ENCODE measurements at places on chromosomes 7 and 10.

- no peak for DNase-seq
Observed at GRCh38 chr7:134907639-134908038, 78.7 kb upstream of the AGBL3 start.

GRCh38 chr7:124649397-124650014, 116.1 kb downstream of the GPR37 start:
- DNase-seq, result no peak

GRCh38 chr7:37504801-37505200, 56.1 kb upstream of the ELMO1 start:
- no peak for DNase-seq

- no peak for DNase-seq
Observed at GRCh38 chr10:109306698-109307097, 616.6 kb downstream of the XPNPEP1 start.

GRCh38 chr10:80166581-80167470, 34.3 kb downstream of the PLAC9 start:
- no peak for DNase-seq

- DNase-seq, result no peak
Observed at GRCh38 chr7:149625947-149626392, 128.4 kb upstream of the ZNF746 start.

- no peak for DNase-seq
Observed at GRCh38 chr7:138074540-138074939, 1.7 kb upstream of the AKR1D1 start.

DNA sequence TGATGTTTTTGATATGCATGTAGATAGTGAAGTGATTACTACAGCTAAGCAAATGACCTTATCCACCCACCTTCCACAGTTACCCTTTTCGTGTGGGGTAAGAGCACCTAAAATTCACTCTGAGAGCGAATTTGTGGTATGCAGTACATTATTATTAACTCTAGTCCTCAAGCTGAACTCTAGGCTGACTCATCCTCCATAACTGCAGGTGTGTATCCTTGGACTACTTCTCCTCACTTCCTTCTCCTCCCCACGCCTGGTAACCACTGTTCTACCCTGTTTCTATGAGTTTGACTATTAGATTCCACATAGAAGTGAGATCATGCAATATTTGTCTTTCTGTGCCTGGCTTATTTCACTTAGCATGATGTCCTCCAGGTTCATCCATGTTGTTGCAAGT, 484.6 kb downstream of the GATA3 start:
- no peak for DNase-seq

GRCh38 chr7:66697449-66698438, 42.8 kb upstream of the RABGEF1 start:
- DNase-seq, result no peak

DNA sequence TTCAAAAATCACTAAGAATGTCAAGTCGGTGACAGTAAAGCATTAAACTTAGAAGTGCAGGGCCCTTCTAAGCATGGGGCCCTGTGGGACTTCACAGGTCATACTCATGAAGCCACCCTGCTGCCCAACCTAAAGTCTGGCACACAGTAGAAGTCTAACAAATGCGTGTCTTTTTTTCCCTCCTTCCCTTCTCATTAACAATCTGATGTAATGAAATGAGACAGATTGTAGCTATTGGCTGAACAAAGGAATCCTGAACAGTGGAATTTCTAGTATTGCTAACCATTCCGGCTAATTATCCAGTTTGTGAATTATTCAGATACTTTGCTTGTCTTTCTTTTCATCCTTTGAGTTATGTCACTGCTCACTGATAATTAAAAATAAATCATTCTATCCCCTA, 369.9 kb downstream of the WDR11 start:
- no peak for DNase-seq

DNA sequence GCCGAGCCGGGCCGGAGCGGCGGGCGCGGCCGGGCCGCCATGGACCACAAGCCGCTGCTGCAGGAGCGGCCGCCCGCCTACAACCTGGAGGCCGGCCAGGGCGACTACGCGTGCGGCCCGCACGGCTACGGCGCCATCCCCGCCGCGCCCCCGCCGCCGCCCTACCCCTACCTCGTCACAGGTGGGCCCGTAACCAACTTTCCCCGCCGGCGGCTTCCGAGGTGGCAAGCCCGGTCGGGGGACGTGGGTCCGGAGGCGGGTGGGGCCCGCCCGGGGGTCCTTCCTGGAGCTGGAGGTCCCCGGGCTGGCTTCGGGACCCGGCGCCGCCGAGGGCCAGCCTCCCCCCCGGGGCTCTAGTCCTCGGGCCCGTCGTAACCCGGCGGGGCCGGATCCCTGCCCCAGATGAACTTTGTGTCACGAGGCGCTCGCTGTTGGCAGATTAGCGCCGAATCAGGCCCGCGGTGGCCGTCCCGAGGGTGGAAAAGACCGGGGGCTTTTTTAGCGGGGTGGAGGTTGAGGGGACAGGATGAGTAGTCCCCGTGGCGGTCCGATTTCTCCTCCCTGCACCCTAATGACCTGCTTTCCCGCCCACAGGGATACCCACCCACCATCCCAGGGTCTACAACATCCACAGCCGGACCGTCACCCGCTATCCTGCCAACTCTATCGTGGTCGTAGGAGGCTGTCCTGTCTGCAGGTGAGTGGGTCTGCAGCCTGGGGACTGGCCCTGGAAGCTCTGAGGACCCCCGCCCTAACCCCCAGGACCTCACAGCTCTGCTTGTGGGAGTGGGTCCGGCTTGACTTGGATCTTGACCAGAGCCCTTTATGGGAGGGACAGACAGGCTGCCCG, 496 bp downstream of the BRI3 start:
- peak; percentile 63 for DNase-seq

- no peak for DNase-seq
Observed at GRCh38 chr10:92265687-92266258, 25.1 kb downstream of the CPEB3 start.

DNA sequence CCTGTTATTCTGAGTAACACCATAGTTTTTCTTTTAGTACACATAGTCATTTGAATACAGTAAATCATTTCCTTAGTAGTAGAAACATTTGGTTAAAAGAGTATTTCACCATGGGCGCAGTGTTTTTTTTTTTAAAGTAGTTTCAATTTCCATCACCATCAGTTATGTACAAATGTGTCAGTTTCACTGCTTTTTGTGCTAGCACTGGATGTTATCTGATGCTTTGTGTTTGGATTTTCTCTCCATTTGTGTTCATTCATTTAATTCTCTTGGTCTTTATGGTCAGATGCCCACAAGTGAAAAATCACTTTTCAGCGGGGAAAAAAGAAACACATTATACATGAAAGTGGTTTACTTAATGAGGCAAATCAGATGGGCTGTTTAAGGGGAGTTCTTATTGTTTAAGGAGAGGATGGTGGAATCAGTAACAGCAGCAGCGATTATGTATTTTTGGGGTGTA, 16.0 kb upstream of the HK1 start:
- no peak for DNase-seq

- DNase-seq, result no peak
Observed at GRCh38 chr10:129390147-129390546, 76.9 kb upstream of the MGMT start.

GRCh38 chr7:78673272-78673671, 780.2 kb downstream of the MAGI2 start:
- DNase-seq, result no peak

- DNase-seq, result no peak
Observed at GRCh38 chr7:97819161-97819560, 53.0 kb downstream of the ASNS start.

- DNase-seq, result peak; percentile 79
Observed at GRCh38 chr7:113086431-113086888, at the start of gene GPR85. TSS of gene GPR85 (minus strand) at chr7:113086827. CDS start at chr7:113084721, 2,106 bp downstream.

DNA sequence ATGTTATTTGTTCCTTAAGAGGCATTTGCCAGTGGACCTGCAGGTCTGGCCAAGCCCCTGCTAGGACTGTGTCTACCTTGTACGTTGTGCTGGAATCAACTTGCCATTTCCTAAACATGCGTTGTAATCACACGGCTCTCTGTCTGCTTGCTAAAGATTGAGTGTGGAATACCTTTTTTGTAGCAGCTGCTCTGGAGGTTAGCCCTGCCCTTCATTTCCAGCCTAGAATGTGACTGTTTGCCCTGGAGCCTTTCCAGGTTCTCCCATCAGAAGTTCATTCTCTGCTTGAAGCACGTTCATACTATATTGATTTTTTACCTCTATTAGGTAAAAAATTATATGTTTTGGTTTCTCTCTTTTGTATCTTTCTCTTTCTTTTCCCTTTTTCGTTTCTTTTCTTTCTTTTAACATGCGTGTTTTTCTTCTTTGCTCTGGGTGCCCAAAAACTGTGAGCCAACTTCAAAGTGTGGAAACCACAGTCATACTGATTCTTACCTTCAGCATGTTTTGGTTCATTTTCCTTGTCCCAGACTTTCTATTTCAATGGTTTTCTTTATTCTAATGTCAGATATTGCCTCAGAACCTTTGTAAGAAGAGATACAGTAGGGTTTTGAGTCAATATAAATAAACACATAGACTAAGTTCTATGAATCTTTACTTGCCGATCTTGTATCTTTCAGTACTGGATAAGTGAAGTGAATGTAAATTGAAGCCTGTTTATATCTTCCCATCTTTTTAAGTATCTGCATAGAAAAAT, 111.9 kb upstream of the RPA3 start:
- no peak for DNase-seq

GRCh38 chr10:70887804-70888800, at the start of gene PCBD1:
TSS of gene PCBD1 (minus strand) at chr10:70888565. CDS start at chr10:70888533, 32 bp downstream.
- peak; percentile 87 for DNase-seq

GRCh38 chr10:91229683-91230082, 9.2 kb downstream of the PCGF5 start:
- no peak for DNase-seq

GRCh38 chr7:147579148-147579547, 1011.4 kb upstream of the C7orf33 start:
- no peak for DNase-seq

DNA sequence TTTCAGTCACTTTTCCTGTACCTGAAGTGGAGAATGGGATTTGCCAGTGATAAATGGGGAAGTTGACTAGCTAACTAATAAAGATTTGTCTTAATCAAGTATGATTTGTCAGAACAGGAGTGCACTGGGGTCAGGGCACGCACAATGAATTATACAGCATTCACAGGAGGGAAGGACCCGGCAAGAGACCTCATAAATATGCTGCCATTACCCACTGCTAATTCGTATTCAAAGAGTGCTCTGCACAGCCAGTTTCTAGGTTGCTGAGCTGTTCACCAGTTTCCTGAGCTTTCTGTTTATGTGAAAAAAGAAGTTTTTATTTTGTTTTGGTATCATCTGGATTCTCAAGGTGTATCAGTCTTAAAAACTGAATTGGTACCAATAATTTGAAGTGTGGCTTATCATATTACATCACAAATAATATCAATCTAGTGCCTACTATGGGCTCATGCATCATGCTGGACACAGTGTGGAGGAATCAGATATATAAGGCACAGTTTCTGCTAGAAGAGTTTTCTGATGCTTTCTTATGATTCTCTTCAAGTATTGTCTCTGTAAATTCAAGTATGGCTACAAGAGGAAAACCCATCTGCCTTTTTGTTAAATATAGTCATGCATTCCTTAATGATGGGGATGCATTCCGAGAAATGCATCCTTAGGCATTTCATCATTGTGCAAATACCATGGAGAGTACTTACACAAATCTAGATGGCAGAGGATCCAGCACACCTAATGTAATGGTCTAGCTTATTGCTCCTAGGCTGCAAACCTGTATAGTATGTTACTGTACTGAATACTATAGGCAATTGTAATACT, 202.2 kb downstream of the VTI1A start:
- DNase-seq, result no peak

DNA sequence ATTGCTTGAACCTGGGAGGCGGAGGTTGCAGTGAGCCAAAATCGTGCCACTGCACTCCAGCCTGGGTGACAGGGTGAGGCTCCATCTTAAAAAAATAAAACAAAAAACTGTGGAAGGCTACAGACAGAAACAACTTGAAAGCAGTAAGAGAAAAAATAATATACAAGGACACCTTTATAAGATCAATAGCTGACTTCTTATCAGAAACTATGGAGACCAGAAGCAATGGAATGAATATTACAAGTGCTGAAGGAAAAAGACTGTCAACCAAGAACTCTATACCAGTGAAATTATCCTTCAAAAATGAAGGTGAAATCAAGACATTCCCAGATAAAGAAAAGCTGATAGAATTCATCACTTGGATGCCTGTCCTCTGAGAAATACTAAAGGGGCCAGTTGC, 49.0 kb downstream of the RBAK start:
- no peak for DNase-seq

- no peak for DNase-seq
Observed at GRCh38 chr10:119550827-119551226, 8.3 kb upstream of the RGS10 start.

DNA sequence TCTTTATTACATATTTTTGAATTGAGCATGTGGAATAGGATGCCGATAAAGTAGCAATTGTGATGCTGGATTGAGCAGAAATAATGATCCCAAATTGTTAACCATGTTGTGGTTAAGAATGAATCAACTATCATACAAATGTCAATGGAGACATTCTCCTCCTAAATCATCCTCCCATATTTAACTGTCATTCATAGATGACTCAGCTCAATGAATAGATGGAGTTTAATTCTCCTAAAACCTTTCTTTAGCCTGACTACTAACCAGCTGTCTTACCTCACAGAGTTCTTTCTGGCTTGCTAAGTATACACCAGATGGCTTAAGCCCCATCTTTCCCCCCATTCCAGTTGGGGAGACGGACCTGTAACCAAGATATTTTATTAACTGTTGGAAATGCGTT, 23.4 kb upstream of the NPS start:
- DNase-seq, result no peak

DNA sequence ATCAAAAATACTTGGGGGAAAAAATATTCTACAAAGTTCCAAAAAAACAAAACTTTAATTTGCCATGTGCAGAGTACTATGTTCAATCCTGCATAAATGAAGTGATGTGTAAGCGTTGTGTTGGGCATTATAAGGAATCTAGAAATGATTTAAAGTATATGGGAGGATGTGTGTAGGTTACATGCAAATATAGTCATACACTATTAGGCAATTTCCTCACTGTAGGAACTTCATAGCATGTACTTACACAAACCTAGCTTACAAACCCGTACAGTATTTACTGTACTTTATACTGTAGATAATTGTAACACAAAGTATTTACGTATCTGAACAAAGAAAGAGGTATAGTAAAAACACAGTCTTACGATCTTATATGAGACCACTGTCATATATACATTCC, 72.3 kb downstream of the NRBF2 start:
- no peak for DNase-seq

- no peak for DNase-seq
Observed at GRCh38 chr7:77685233-77685632, 11.0 kb upstream of the RSBN1L start.

- no peak for DNase-seq
Observed at GRCh38 chr10:46557319-46558121, 1.1 kb upstream of the GPRIN2 start.

GRCh38 chr10:76303682-76304316, 872.4 kb downstream of the LRMDA start:
- peak; percentile 54 for DNase-seq

GRCh38 chr7:106059556-106059955, 52.6 kb downstream of the SYPL1 start:
- no peak for DNase-seq
